ENCODE measurements at places on chromosomes 5 and 9.
A peak's percentile ranks its signal among the peaks of the same experiment; 100 is the strongest.

DNA sequence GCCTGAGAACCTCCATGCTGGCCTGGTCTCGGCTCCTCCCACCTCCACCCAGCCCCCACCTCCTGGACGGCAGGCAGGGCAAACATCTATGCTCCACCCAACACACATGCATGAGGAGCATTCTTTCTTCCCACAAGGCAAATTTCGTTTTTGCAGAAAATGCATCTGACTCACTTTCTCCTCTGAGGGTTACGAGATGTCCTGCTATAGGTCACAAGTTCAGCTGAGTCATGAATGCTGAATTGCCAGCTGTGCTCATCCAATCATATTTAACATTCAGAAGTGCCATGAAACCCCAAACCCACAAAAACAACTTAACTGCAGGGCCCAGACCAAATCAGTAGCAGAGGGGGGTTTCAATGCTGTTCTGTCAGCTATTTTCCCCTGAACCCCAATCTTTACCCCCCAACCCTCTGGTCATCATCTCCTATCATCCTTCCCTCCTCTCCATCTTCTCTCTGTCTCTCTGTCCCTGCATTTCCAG, 39.0 kb upstream of the OSMR start:
- no peak for DNase-seq

DNA sequence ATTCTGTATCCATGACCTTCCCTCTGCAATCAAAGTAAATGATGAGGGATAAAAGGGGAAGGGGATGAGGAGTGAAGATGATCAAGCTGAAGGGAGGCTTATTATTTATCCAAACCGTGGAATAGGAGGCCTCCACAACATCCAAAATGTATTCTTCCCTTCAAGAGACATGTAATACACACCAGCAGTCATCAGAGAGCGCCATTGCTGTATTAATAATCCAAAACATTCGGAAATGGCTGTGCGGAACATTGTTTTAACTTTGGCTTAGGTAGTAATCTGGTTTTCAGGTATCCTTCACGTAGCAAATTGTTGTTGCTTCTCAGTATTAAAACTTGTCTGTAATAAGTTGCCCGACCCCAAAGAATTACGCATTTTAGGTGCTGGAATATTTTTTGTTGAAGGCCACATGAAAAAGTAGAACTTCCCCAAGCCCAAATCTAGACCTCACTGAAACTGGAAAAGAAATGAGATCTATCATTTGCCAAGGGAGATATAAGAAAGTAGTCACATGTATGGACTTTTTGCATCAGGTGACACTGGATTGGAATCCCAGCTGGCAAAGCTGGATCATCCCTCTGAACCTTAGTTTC, 2.6 kb upstream of the BOD1 start:
- peak; percentile 72 for DNase-seq

DNA sequence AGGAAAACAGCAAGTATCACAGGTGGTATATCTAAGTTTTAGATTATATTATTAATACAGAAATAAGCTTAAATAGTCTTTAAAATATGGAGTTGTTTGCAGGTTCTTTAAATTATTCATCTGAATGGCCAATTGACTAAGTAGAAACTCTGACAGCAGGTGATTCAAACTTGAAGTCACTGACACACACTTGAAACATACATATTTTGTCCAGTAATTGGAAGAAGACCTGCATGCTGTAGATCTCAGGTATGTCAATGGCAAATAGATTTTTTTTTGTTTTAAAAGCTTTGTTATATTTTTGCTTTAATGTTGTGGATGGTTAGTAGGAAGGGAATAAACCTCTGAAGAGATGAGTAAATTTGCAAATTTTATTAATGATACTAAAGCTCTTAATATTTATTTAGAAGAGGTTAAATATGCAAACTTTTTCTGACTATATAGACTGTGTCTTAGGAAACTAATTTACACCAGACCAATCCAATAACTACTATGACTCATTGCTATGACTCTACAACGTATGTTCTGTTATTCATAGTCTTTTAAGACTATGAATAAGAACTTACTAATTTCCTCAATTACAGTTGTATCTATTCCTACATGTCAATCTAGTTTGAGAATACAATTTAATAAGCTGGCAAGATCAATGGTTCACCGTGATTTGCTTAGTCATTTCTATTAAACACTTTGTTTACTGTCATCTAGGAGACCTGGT, 53.9 kb upstream of the RORB start:
- no peak for DNase-seq

GRCh38 chr9:127931092-127931881, 710 bp upstream of the PIP5KL1 start:
- DNase-seq = no peak

Measured in CD4-positive, alpha-beta T cell (primary cell).